ENCODE measurements at places on chromosomes 11 and 22.

- no peak for DNase-seq
Observed at GRCh38 chr11:132588366-132588765, 943.9 kb downstream of the OPCML start.

DNA sequence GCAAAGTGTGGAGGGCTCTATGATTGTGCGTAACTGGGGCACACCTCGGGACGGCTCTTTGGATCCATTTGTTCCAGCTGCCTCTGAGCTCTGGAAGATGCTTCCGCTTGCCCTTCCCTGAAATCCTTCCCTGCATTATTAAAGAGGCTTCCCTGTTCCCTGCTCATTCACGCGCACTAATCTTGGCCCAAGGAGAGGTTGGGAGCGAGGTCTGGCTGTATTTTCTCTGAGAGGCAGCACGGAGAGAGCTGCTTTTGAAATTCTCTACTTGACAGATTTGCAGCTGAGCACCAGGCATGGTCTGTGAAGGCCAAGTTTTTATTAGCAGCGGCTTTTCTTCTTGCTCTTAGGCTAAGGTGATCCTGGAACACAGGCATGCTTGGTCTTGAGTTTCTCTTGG lies 94.8 kb upstream of the NTM start:
- no peak for DNase-seq

- no peak for DNase-seq
Observed at GRCh38 chr22:23556026-23556620, 24.0 kb downstream of the IGLL1 start.

DNA sequence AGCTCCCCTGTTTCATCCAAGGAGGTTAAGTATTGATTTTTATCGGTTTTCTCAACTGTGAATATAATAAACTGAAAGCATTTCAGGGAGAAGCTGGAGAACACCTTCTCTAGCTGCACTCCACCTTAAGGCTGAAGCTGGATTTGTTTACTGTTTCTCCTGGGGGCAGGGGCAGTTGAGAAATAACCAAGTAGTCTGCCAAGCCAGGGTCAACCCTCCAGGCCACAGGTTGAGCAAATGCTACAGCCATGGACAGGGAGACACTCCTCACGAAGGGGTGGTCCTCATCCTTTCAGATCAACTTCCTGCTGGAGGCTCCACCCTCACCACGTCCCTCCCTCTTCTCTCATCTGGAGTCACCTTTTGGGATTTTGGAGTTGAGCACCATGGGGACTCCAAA lies at the start of gene TTC36:
Gene TTC36 (plus strand): TSS at position 366 of the 400 bp plus-strand sequence. CDS start 21 bp downstream, at position 387.
- DNase-seq = no peak

DNA sequence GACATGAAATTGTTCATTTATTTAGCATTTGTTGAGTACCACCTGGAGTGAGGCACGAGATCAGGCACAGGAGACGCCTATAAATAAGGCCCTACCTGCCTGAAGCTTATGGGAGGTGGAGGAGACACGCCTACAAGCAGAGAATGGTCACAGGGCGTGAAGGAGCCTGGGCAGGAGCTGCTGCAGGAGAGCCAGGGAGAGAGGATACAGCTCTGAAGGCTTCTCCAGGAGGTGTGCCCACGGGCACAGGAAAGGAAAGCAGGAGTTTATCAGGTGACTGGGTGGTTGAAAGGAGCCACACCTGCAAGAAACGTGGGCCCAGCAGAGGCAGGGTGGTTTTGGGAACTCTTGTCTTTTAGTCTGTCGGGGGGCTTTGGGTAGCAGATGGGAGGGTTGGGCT lies 70.3 kb downstream of the BMAL1 start:
- DNase-seq = no peak

DNA sequence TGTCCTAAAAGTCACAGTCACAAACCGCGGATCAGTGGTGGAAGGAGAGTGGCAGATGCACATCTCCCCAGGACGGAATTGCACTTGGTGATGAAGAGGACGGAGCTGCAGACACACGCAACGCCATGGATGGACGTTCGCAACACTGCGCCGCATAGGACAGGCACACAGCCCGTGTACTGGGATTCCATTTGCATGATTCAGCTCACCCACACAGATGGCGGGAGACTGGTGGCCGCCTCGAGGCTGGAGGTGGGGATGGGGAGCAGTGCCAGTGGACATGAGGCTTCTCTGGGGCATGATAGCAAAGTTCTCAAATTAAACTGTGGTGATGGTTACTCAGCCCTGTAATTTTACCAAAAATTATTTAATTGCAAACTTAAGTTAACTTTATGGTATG lies 37.4 kb downstream of the DUSP8 start:
- no peak for DNase-seq

DNA sequence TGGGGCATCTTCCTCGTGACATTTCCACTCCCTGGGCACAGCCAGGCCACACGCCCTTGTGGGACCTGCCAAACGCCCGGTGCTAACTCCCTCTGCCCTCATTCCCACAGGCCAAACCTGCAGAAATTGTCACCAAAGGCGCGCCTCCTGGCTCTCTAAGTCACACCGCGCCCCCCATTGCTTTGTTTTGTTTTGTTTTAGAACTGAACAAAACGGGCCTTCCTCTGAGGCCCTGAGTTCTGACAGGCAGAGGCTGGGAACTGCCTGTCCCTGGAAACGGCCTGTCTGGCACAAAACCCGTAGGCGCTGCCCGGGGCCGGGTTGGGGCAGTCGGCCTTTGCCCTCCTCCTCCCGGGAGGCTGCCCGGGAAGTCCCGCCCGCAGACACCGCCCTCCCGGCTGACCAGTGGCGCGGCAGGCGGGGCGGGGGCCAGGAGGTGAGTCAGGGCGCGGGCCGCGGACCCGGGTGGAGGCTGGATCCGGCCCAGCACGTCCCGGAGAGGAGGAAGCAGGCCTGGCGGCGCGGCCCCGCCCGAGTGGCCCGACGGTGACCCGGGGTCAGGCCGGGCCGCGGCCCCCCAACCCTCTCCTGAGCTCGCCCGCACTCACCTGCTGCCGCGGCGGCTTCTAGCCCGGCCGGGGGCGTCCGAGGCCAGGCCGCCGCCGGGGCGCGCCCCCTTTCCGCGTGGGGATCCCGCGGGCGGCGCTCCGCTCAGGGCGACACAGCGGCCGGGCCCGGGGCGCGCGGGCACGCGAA lies 465 bp downstream of the SUN2 start:
- peak; percentile 36 for DNase-seq

- DNase-seq = no peak
Observed at GRCh38 chr11:10072142-10072541, 221.9 kb downstream of the SBF2 start.

- DNase-seq = no peak
Observed at GRCh38 chr22:46453006-46453828, 84.2 kb downstream of the CELSR1 start.

DNA sequence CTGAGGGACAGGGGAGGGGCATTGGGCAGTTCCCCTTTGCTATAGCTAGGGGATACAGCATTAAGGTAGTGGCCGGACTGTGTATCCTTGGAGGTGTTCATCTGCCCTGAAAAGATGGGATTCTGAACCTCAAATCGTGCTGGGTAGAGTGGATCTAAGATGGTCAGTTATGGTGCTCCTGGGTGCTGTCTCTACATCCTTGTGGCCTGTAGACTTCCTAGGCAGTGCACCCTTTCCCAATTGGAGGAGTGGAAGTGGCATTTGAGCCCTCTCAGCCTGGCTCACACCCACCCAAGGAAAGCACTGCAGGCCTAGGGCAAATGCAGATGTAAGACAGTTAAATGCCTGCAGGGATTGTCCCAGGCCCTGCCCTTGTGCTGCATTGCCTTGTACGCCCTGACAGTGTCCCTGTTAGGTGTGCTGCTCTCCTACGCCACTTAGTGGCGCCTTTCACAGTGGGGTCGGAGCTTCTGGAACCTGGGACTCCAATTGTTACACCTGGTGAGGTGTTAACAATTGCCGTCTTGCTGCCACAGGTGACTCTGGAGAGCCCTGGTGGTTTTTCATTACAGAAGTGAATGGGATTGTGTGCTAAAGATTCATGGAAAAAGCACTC lies 35.0 kb downstream of the PPFIBP2 start:
- DNase-seq = no peak

- no peak for DNase-seq
Observed at GRCh38 chr22:49179886-49180682, 647.6 kb downstream of the BRD1 start.

DNA sequence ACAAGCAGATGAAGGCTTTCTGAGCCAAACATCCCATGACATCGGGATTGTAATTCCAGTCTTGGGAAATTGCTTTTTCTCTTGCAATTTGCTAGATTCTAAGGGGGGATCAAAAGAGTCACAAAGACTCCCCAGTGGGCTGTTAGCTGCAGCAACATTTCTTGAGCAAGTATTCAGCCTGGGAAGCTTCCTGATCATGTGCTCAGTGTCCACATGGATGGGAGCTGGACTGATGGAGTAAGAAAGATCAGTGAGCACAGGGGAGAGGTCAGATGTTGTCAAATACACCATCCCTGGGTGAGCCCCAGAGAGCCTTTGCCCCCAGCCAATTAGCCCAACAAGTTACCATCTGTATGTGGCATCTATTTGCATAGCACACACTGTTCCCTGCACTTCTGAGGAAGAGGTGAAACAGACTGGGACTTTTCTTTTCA lies 10.2 kb upstream of the GRK3 start:
- no peak for DNase-seq

- no peak for DNase-seq
Observed at GRCh38 chr22:47144076-47144765, 381.8 kb downstream of the TBC1D22A start.

GRCh38 chr11:2477254-2477653 lies 32.4 kb downstream of the KCNQ1 start:
- DNase-seq = no peak

- no peak for DNase-seq
Observed at GRCh38 chr11:94032725-94033124, 11.6 kb downstream of the HEPHL1 start.

- DNase-seq = peak; percentile 70
Observed at GRCh38 chr11:118232659-118233058, 7.8 kb upstream of the JAML start.

DNA sequence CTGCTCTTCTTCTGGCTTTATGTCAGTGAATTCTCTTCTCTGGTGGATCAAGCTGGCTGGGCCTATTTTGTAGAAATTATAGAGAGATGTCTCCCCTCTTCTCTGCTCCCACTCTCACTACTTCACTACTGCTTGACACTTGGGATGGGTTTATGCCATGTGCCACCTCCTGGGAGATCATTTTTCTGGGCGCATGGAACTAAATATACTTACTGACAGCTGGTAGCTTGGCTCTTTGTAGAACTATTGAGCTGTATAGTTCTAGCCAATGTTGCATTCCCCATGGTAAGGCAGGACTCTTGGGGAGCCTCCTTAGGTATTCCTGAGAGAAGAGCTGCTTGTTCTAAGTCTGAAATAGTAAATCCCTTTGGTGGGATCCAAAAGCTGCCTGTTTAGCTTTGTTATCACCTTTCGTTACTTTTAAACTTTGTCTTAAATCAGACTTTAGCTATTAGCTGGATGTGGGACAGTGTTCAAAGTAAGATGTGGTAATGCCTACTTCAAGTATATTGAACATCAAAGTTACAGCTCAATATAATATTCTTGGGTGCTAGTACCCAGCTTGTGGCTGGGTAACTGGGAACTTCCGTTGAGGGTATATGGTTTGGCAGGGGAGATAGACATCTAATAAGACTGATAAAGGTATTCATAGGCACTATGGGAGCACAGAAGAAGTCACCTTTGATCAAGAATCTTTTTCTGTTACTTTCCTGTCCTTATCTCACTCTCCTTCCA lies 87.5 kb upstream of the RRM1 start:
- DNase-seq = no peak

- DNase-seq = no peak
Observed at GRCh38 chr11:66841861-66842260, 1.4 kb upstream of the RCE1 start.

- no peak for DNase-seq
Observed at GRCh38 chr11:16860617-16861016, 122.2 kb downstream of the C11orf58 start.

DNA sequence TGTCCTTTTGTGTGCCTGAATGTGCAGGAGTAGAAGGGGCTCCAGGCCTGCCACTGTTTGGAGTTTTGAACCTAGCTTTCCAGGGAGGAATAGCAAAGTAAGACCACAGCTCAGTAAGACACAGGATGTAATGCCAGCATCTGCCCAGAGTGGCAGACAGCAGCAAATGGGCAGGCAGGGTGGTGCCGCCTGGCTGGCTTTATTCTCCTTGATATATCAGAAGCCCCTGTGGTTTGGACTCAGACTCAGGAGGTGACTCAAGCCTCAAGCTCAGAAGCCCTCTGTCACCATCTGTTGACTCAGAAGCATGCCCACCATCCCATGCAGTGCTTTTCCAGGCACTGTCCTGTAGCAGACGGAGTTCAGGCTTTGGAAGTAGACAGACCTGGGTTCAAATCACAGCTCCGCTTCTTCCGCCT lies 72.7 kb upstream of the TTC12 start:
- DNase-seq = no peak

GRCh38 chr11:7673724-7674434 lies 579 bp upstream of the CYB5R2 start:
- DNase-seq = no peak

DNA sequence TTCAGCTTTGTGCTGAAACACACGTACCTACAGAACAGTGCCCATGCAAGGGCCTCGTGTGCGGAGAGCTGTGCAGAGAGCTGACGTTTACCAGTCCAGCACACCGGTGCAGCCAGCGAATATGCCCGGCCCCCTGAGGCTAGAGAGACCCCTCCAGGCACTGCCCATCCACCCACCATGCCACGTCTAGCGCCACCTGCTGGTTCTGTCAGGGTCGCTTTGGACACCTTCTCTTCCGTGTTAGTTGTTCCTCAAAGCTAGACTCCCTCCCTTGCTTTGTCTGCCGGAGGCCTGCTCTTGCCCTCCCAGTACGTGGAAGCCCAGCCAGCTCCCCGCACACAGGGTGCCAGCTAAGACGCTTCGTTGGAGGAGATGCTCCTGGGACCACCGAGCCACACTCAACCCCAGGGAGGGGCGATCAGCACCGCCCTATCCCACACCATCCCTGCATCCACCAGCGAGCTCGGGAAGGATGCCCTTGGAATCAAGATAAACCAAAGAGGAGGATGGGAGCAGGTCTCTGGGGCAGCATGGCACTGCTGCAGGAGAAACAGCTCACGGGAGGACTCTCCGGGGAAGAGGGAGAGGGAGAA lies 43.4 kb downstream of the CPT1A start:
- peak; percentile 37 for DNase-seq

- DNase-seq = no peak
Observed at GRCh38 chr11:9662273-9662672, 1.6 kb upstream of the SWAP70 start.

DNA sequence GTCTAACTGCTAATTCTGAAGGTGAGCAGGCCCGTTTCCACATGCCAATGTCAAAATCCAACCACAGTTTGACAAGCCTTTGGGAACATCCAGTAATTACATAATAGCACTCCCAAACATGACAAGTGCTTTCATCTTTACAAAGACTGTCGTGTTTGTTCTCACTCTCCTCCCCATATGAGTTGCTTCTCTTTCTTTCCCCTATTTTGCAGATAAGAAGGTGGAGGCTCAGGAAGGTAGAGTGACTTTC lies 55.9 kb upstream of the CD44 start:
- DNase-seq = no peak

GRCh38 chr11:4922304-4922703 lies 1.8 kb downstream of the OR51G1 start:
- no peak for DNase-seq

GRCh38 chr11:3906166-3906565 lies 50.7 kb downstream of the STIM1 start:
- DNase-seq = no peak

Data from stimulated activated CD4-positive, alpha-beta T cell treated with anti-CD3 and anti-CD28 coated beads, TNF-alpha, amount 100 ng/mL, for 48 hours (primary cell).